ENCODE measurements at places on chromosomes 11 and 22.

DNA sequence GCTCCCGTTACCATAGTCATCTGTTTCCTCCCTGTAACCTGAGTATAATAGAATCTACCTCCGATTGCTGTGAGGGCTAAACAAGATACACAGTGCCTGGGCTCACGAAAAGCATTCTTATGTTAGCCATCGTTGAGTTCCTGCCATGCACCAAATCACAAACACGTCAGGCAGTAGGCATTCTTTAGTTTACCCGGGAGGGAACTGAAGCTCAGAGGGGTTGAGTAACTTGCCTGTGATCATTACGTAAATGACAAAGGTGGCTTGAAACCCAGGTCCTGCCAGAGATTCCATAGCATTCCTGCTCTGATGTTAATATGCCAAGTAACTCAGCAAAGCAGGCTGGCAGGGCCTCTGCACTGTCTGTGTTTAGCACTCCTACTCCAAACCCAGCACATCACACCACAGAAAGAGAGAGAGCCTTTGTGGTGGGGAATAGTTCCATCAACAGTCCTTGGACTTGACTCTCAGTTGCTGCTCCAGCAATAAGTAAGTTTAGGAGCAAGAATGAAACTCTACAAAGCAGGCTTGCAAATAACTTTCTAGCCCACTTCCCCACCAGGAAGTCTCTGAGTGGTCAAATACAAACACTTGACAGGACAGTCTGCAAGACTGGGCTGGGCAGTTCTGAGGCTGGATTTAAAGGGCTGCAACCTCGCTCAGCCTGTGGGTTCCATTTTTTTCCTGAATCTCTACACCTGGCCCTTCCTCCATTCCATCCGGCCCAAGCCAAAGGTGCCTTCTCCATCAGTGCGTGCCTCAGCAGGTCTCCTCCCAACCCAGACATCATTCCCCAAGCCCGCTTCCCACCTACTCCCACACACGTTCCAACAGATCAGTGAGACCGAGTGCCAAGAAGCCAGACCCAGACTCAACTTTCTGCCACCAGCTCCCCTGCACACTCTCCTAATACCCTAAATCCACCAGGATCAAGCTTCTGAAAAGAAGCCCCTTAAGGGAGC, 1.1 kb downstream of the SCN2B start:
- DNase-seq = no peak

DNA sequence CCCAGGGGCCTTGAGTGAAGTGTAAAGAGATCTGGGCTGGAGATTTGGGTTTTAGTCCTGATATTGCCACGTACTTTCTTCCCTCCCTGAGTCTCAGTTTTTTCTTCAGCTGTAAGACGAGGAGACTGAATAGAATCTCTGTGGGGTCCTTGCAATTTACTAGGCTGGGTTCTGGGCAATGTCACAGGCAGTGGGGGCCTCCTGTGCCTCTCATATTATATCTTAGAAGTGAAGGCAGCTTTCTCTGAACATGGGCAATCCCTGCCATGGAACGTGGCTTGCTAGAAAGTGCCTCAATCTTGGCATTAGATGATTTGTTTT, 62.0 kb upstream of the PTPRJ start:
- DNase-seq = no peak

- DNase-seq = no peak
Observed at GRCh38 chr22:29737251-29738117, 17.7 kb downstream of the CABP7 start.

- no peak for DNase-seq
Observed at GRCh38 chr11:106286881-106287504, 209.5 kb downstream of the AASDHPPT start.

DNA sequence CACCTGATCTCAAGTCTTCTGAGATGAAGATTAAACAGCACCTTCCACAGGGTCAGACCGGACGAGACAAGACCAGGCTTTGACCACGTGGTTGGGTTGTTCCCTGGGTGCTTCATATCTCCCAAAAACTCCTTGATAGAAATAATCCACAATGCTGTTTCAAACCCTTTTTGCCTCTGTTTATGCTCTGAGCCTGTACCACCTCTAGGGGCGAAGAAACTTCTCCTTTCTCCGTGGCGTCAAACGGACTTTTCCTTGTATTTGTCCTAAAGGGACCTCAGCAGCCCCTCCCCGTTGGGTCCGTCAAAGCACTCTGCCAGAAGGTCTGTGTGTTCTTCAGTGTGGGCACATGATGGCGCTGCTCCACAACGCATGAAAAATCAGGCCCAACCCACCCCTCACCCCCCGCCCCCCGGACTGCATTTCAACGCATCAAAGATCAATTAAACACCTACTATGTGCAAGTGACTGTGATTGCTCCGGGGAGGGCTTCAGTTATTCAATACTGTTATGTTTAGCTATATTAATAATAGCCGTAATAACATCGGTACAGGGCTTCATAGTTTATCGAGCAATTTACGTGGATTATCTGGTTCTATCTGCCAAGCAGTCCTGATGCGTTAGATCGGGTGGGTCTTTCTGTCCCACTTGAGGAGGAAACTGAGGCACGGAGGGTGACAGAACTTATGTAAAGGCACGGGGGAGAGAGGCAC, 17.3 kb upstream of the EIF3D start:
- peak; percentile 3 for DNase-seq

DNA sequence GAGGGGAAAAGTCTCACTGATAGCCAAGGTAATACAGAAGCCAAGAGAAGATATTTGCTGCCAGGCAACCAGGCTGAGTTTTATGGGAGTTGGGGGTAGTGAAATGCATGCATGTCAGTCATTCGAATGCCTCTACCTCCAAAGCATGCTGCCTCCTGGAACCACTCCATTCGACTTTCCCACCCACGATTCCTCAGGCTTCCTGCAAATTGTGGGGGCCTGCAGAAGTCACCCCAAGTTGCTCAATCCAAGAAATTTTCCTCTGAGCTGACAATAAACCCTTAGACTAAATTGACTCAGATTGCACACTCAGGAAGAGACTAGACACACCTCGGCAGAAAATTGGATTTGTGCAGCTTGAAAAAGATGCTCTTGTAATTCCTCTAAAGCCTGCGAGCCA, 73.6 kb upstream of the GRK3 start:
- no peak for DNase-seq

DNA sequence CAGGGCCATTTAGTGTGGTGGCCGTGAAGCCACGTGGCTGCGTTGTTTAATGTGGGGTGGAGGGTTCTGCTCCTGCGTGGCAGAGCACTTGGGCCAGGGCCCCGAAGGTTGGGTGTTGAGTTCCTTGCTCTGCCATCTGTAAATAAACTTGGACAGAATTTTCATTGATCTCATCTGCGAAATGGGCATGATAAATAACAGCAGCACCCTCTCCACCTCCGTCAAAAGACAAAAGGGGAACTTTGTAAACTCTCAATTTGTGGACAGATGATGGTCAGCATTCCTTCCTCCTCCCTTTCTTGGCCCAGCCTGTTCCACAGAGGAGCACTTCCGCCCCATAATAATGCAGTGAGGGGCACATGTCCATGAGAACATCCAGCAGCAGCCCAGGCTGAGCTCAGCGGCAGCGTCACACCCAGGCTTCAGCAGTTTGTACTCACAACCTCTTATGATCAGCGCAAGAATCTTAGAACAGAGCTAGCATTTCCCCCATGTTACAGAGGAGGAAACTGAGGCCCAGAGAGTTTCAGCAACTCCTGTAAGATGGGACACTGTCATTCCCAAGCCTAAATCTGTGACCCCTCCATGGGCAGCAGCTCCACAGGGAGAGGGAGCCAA, 874.5 kb downstream of the BRD1 start:
- no peak for DNase-seq

DNA sequence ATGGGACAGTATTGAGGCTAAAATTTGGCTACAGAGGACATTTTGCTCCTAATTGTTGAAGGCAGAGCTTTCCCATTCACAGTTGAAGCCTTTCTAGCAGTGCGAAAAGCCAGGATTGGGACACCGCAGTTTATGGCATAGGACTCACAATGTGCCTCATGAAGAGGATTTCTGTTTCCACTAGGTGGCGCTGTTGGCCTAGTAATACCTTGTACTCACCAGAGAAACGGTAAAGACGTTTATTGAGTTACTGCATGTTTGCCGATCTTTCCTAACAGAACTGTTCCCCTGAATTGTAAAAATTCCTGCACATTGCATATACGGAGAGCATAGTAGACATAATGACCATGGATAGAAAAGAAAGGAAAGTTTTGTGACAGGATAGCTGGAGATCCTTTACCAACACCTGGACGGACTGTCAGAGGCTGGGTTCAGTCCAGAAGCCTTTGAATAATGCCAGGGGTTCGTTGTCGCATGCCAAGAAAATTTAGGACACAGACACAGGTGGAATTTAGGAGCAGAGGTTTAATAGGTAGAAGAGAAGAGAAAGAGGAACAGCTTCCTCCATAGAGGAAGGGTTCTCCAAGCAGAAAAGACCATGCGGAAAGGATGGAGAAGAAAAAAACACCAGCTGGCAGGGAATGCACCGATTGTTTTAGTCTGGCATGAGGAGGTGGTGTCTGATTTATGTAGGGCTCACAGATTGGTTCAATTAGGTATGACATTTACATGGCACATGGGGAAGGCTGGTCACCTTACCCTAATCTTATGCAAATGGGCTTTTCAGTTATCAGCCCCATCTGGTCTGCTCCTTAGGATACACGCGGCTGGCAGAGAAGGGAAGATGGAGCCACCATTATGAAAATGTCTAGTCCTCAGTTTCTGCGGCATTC, 10.8 kb upstream of the OR51D1 start:
- no peak for DNase-seq

DNA sequence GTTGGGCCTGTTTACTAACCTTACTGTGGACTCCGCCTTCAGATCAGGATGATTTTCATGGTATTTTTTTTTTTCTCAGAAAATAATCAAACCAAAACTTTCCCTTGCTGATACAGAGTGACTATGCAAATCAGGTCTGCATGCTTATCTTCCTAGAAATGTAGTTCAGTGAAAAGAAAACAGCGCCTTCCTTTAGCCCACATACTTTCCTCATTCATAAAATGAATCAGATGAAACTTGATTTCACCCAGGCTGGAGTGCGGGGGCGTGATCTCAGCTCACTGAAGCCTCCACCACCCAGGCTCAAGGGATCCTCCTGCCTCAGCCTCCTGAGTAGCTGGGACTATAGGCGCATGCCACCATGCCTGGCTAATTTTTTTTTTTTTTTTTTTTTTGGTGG, 26.0 kb downstream of the ZNRF3 start:
- peak; percentile 54 for DNase-seq

GRCh38 chr11:81700076-81700475, 1033.6 kb downstream of the FAM181B start:
- DNase-seq = no peak

DNA sequence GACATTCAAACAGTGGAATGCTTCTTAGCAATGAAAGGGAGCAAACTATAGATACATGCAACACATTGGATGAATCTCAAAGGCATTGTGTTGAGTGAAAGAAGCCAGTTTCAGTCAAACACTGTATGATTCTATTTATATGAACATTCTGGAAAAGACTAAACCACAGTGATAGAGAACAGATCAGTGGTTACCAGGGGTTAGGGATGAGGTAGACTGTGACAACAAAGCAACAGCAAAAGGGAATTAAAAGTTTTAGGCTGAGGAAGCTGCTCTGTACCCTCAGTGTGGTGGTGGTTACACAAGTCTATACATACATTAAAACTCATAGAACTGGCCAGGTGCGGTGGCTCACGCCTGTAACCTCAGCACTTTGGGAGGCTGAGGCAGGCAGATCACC, 23.0 kb downstream of the FDX1 start:
- DNase-seq = no peak

GRCh38 chr11:126112547-126112946, 49.9 kb upstream of the CDON start:
- DNase-seq = no peak

GRCh38 chr11:110859240-110859840, 147.1 kb upstream of the ARHGAP20 start:
- DNase-seq = no peak

GRCh38 chr22:26322179-26322905, 106.7 kb upstream of the ASPHD2 start:
- DNase-seq = no peak

- no peak for DNase-seq
Observed at GRCh38 chr22:19900707-19901436, 40.7 kb upstream of the COMT start.

- DNase-seq = no peak
Observed at GRCh38 chr11:73055655-73056354, 86.3 kb downstream of the FCHSD2 start.

GRCh38 chr11:61609980-61610366, 29.1 kb upstream of the SYT7 start:
- DNase-seq = no peak

GRCh38 chr11:13373216-13373615, 89.8 kb downstream of the BTBD10 start:
- no peak for DNase-seq

DNA sequence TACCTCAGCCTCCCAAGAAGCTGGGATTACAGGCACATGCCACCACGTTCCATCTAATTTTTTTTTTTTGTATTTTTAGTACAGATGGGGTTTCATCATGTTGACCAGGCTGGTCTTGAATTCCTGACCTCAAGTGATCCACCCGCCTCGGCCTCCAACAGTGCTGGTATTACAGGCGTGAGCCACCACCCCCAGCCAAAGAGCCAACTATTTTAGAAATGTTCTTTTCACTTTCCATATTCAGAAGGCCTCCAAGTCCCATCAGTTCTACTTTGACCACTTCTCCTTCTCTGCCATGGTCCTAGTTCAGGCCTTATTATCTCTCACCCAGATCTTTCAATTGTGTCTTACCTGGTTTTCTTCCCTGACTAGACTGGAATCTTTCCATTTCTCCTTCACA, 48.2 kb downstream of the CCDC83 start:
- no peak for DNase-seq

DNA sequence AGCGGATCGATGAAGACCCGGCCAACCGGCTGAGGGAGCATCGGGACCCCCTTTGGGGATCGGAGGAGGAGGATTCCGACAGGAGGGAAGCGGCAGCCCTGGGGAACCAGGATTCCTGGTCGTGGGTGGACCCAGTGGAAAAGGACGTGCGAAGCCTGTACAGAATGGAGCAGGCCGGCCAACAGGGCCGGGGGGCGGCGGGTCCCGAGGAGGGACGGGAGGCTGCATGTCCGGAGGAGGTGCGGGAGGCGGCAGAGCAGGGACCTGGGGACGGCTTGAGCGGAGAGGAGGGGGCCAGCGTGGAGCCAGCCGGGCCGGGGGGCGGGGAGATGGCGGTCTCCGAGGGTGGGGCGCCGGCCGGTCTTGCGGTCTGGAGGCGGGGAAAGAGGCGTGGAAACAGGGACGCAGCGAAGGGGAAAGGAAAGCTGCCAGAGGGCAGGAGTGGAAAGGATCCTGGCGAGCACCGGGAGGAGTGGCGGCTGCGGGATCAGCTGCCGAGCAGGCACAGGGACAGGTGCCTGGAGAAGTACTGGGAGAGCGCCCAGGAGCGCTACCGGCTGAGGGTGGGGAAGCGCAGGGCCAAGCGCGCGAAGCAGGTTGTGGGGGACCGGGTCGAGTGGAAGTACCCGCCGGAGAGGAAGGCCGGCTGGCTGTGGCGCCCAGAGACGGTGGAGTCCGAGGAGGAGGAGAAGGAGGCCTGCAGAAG, at the start of gene ANO5:
TSS of gene ANO5 (plus strand) at position 444 of the 706 bp plus-strand sequence. CDS start 408 bp downstream, outside the sequence.
- no peak for DNase-seq

GRCh38 chr11:6813656-6814055, 14.2 kb upstream of the OR6A2 start:
- DNase-seq = no peak

- DNase-seq = no peak
Observed at GRCh38 chr11:73353422-73353821, 22.8 kb upstream of the RELT start.

GRCh38 chr11:73287400-73288101, 15.4 kb downstream of the P2RY6 start:
- no peak for DNase-seq

- DNase-seq = no peak
Observed at GRCh38 chr11:72627594-72628281, 46.5 kb downstream of the PDE2A start.

GRCh38 chr22:31247726-31248125, 35.6 kb downstream of the LIMK2 start:
- no peak for DNase-seq

GRCh38 chr11:99418927-99419720, 398.4 kb downstream of the CNTN5 start:
- DNase-seq = no peak

Measured in activated T-helper 9 cell treated with anti-CD3 and anti-CD28 coated beads, Interleukin-2, amount 50 U/mL, for 16 hours (primary cell).